ENCODE measurements at places on chromosomes 7 and 10. TPM values are rescaled to one million over a fixed set of nuclear protein-coding genes. Genes with fewer than 3 reads are reported as not detected.

- no peak for DNase-seq
Observed at GRCh38 chr7:157560258-157560654, 223.5 kb downstream of the DNAJB6 start.

DNA sequence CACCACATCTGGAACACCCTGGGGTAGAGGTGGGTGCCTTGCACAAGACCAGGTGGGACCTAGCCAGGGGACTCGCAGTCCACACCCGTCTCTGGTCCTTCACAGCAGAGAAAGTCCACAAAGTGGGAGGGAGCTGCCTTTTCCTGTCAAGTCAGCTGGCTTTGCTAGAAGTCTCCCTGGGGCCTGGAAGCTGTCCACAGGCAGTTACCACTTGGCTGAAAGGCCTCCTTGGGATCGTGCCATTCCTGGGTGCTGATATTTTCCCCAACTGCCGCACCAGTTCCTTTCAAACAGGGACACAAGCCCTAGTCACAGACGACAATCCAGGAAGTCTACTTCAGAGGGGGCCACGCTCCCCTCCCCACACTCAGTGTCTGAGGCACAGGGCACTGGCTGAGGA lies 75.4 kb downstream of the AFAP1L2 start:
- DNase-seq = peak; percentile 49

- DNase-seq = peak; percentile 74
Observed at GRCh38 chr7:74355091-74355490, 65.9 kb downstream of the CLIP2 start.

- no peak for DNase-seq
Observed at GRCh38 chr7:104820836-104821535, 193.0 kb upstream of the KMT2E start.

NUTM2D gene
- 0.17 TPM for total RNA-seq

- DNase-seq = no peak
Observed at GRCh38 chr7:90660819-90661218, 64.7 kb downstream of the CDK14 start.

- no peak for DNase-seq
Observed at GRCh38 chr7:131076711-131077181, 250.9 kb upstream of the MKLN1 start.

DNA sequence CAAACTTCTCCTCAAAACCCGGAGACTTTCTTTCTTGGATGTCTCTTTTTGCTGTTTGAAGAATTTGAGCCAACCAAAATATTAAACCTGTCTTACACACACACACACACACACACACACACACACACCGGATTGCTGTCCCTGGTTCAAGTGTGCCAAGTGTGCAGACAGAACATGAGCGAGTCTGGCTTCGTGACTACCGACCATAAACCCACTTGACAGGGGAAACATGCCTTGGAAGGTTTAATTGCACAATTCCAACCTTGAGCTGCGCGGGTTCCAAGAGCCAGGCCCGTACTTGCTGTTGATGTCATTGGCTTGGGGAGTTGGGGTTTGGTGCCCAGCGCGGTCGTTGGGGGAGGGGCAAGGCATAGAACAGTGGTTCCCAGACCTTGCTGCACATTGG lies 1.7 kb downstream of the EGFR start:
- DNase-seq = peak; percentile 43

IL6 gene
- 5.2 TPM for total RNA-seq

- no peak for DNase-seq
Observed at GRCh38 chr10:13337827-13338196, 10.3 kb downstream of the SEPHS1 start.

- no peak for DNase-seq
Observed at GRCh38 chr7:81410471-81411117, 359.3 kb downstream of the HGF start.

DNA sequence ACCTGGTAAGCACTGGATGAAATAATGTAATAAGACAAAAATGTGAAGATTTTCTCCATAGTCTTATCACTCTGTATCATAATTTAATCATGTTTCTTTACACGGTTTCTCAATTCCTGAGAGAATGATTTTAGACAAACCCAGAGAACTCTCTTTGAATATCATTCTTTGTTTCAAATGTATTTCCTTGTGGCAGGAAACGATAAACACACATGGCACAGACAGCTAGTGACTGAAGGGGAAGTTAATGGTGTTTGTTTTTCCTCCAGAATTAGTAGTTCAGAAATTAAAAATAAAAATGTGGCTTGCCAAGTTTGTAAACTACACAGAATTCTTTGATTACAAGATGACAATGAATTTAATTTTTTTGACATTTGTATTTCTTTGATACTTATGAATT lies 163.7 kb upstream of the PRPS1L1 start:
- DNase-seq = no peak

KCND2 gene
- not detected for total RNA-seq

VGF gene
- 0.63 TPM for total RNA-seq

DNA sequence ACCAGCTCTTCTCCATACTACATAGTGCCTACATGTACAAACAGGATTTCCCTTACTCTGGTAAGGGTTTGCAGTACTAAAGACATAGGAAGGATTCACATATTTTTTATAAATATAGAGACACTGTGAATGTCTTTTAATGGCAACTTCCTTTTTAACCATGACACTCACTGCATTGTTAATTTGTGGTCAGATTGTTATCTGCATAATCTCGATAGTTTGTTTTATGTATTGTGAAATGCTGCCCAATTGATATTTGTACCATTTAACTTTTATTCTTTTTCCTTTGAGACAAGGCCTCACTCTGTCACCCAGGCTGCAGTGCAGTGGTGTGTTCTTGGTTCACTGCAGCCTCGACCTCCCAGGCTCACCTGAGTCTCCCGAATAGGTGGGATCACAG lies 39.7 kb downstream of the SP8 start:
- DNase-seq = no peak

DNA sequence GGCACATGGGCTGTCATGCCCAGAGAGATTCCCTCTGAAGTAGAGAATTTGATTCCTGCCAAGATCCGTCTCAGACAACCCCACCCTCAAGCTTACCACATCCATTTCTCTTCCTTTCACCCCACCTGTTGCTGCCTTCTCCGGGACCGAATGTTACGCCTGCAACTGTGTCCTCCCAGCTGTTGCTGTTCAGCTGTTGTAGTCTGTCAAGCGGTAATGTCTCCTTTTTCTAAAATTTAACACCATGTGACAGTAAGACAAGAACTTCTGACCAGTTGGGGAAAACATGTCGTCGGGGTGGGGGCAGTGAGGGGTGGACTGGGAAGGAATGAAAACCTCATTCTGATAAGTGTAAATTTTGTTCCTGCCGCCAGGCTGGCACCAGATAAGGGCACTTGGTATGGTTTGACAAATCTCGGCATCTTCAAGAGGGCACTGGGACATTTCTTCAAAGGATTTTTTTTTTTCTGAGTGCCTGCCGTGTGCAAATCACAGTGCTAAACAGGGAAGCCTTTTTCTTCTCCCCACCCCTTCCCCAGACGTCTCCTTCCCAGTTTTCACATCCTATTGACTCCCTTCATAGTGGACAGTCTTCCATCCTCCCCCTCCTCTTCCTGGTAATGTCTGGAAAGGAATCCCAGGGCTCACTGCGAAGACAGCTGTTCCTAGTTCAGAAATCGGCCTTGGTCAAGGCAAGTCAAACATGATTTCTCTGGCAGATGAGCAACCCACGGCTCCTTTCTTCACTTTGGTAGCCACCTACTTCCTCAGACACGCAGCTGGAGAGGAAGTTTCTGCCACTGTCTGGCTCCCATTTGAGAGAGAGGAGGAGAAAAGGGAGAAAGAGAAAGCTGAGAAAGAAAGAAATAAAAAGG lies 5.0 kb upstream of the CELF2 start:
- no peak for DNase-seq

- no peak for DNase-seq
Observed at GRCh38 chr10:7563770-7564169, 103.0 kb downstream of the ITIH5 start.

TFR2 gene
- total RNA-seq = 0.33 TPM

GRCh38 chr7:135757719-135758411 lies 9.3 kb upstream of the FAM180A start:
- peak; percentile 76 for DNase-seq

SERPINE1 gene
- total RNA-seq = 73.4 TPM

GRCh38 chr7:30926313-30926712 lies 14.7 kb downstream of the AQP1 start:
- no peak for DNase-seq

- no peak for DNase-seq
Observed at GRCh38 chr10:121133901-121134300, 282.7 kb downstream of the WDR11 start.

GRCh38 chr10:63416376-63416775 lies 49.4 kb downstream of the JMJD1C start:
- DNase-seq = no peak
